H1 (cell line): ENCODE measurements at places on chromosomes 16 and 17. TPM values are rescaled to one million over a fixed set of nuclear protein-coding genes. Genes with fewer than 3 reads are reported as not detected.

DNA sequence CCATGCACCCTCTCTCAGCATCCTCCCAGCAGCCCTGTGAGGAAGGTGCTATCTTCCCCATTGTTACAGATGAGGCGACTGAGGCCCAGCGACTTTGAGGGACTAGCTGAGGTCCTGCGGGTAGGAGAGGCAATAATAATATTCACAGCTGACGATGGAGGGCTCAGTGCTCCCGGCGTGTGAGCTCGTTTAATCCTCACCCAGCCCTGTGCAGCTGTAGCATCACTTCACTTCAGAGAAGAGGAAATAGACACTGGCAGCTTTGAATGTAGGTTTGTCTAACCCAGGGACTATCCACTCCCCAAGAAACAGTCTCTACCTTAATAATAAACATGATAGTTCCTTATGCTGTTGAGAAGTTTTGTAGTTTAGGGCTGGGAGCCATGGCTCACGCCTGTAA is 21.6 kb downstream of the LASP1 start:
- DNase-seq: no peak

DNA sequence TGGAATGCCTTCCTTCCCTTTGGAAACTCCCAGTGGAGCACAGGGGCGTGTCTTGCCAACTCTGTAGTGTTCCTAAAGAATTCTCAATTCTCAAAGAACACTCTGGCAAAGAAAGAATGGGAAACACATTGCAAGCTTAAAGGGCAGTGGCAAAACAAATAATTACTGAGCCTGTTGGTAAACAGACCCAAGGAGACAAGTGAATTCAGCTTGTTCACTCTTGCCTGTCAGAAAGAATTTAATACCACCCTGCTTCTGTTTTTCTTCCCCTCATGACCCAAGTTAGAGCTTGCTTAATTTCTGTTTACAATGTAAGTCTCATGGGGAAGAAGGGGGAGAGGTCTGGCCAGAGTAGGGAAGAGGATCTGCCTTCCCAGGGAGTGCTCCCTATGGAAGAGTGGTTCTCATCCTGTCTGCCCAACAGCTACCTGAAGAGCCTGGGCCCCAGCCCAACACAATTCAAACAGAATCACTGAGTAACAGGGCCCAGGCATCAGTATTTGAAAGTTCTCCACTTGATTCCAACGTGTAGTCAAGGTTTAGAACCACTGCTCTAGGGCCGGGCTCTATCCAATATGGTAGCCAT is 386.0 kb downstream of the SLC39A11 start:
- DNase-seq: no peak

TP53TG3B gene
- polyA plus RNA-seq: not detected in 2 replicates

DNA sequence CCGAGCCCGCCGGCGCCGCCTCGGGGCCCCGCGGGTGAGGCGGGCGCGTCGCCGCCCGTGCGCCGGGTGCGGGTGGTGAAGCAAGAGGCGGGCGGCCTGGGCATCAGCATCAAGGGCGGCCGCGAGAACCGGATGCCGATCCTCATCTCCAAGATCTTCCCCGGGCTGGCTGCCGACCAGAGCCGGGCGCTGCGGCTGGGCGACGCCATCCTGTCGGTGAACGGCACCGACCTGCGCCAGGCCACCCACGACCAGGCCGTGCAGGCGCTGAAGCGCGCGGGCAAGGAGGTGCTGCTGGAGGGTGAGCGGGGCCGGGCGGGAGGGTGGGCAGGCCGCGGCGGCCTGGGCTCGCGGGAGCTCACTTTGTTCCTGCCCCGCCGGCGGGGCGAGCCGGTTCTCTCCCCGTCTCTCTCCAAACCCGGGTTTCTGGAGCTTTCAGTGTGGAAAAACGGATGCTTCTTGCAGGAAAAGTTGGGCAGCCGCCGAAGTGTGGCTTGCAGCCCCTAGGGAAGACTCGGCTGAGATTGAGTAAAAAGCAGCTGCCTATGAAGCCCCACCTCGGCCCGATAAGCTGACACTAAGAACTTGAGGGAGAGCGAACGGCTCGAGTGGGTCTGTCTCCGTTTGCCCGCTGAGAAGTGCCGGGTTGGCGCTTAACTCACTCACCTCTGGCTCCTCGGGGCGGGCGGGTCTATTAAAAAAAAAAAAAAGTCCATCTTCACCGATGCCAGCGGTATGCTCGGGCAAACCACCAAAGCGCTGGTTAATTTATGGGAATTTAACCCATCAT is 677 bp downstream of the SNTB2 start:
- no peak for DNase-seq

DNA sequence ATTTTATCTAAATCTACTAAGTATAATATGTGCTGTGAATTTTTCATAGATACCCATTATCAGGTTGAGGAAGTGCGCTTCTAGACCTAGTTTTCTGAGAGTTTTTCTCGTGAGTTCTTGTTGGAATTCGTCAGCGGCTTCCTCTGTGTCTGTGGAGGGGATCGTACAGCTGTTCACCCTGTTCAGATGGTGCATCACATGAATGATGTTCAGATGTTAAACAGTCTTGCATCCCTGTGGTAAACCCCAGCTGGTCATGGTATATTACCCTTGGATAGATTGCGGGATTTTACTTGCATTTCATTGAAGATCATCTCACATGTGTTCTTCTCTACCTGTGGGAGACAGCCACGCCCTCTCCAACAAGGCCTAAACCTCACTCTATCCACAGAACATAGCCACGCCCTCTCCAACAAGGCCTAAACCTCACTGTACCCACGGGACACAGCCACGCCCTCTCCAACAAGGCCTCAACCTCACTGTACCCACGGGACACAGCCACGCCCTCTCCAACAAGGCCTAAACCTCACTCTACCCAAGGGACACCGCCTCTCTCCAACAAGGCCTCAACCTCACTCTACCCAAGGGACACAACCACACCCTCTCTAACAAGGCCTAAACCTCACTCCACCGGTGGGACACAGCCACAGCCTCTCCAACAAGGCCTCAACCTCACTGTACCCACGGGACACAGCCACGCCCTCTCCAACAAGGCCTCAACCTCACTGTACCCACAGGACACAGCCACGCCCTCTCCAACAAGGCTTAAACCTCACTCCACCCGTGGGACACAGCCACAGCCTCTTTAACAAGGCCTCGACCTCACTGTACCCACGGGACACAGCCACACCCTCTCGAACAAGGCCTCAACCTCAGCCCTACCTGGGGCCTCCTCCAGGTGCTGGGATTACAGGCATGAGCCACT is 180.2 kb upstream of the CHMP6 start:
- no peak for DNase-seq

- DNase-seq: no peak
Observed at GRCh38 chr17:56624912-56625311, 31.4 kb downstream of the NOG start.

DNA sequence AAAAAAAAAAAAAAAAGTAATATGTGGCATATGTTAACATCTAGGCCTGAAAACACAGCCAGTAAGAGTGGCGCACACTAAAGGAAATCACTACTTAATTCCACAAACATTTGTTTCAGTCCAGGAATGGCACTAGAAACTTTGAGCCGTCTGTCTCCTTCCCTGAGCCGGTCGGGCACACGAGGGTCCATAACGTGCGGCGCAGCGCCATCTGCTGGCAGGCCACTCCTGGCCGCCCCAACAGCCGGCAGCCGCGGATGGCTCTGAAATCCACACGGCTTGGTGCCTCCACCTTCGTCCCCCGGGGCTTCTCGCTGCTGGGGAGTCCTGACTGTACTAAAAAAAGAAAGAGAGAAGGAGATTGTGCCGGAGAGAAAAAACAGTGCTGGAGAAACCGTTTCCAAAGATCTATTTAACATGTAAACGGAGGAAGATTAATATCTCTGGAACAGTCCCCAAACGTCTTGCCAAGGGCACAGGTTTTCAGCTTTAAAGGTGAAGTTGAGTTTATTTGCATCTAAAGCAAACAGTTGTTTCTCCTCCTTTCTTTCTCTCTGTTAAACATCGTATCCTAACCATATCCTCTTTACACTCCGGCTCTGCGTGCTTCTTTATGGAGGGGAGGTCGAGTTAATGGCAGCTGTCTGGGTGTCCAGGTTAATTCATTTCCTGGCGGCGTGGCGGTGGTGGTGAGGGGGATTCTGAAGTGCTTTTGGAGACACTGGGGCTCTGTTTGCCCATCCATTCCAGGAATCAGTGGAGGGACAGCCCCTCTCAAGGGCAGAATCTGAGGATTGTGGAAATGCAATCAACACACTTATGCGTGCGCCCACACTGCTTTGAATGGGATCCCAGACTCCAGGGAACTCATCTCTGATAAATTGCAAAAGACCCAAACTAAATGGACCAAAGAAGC is 611.3 kb upstream of the SALL1 start:
- DNase-seq: peak; percentile 93

- no peak for DNase-seq
Observed at GRCh38 chr16:24689128-24689527, 40.3 kb upstream of the TNRC6A start.

GRCh38 chr17:20263595-20263994 is 203.7 kb downstream of the LGALS9B start:
- no peak for DNase-seq

- no peak for DNase-seq
Observed at GRCh38 chr17:5272322-5272721, 9.8 kb upstream of the RABEP1 start.

DNA sequence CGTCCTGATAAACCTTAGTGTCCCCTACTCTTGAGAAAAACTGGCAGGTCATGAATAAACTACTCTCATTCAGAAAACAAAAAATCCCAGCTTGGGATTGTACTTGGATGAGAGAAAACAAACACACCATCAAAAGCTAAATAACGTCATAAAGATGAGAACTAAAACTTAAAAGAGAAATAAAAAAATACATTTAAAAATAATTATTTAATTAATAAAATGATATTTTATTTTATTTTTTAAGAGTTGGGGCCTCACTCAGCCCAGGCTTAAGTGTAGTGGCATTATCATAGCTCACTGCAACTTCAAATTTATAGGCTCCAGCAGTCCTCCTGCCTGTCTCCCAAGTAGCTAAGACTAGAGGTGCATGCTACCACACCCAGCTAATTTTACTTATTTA is 125.4 kb upstream of the CA10 start:
- no peak for DNase-seq
